ENCODE measurements at places on chromosomes 4 and X.

- DNase-seq: no peak
Observed at GRCh38 chr4:147985376-147985775, 253.5 kb downstream of the ARHGAP10 start.

DNA sequence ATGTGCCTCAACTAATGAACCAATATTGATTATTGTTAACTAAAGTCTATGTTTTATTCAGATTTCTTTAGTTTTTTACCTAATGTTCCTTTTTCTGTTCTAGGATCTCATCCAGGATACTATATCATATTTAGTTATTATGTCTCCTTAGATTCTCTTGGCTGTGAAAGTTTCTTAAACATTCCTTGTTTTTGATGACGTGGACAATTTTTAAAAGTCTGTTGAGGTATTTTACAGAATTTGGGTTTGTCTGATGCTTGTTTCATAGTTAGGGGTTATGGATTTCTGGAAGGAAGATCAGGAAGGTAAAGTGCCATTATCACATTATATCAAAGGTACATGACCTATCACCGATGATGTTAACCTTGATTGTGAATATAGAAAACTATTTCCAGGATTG, 18.2 kb upstream of the MCTS1 start:
- no peak for DNase-seq

- DNase-seq: no peak
Observed at GRCh38 chrX:46715530-46715929, 43.4 kb downstream of the SLC9A7 start.

DNA sequence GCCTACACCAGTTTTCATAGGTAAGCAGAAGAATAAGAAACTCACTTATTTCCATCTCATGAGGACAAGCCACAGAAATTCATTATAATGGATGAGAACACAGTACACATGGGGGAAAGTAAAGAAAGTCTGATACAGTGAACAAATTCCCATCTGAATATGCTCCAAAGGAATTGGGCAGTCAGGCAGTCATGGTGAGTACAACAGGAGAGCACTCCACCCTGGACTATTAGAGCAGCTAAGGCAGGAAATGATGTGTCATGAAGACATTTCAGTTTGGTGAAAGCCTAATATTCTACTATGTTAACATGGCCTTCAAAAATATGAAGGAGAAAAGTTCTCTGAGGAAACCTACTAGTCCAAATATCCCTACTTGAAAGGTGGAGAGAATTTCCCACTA, 92.0 kb upstream of the PRDX4 start:
- DNase-seq: no peak

DNA sequence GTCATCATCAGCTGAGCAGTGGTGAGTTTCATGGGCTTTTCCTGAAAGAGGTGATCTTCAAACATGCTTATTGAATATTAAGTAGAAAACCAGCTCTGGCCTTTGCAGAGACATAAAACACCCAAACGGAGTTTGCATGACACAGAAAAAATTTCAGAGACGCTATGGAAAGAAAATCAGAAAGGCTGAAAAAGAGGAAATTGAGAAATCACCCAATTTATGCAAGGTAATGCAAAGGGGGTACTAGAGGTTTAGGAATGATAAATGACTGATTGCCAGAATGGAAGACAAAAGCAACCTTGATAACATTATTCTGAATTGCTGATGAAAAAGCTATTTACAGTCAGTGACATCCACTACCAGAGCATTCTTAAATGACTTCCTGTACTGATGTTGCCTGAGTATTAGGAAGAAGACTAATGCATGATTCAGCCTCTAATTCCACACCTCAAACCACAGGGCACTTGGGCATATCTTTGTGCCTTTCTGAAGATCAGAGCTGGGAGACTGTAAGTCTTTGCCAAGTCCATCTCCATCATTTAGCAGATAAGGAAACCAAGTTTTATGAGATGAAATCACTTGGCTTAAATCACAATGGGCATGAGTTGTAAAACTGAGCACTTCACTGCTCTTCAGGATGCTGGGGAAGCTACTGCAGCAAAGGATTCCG, 565.7 kb downstream of the PPARGC1A start:
- no peak for DNase-seq

- no peak for DNase-seq
Observed at GRCh38 chr4:123825596-123826291, 429.1 kb downstream of the SPRY1 start.

DNA sequence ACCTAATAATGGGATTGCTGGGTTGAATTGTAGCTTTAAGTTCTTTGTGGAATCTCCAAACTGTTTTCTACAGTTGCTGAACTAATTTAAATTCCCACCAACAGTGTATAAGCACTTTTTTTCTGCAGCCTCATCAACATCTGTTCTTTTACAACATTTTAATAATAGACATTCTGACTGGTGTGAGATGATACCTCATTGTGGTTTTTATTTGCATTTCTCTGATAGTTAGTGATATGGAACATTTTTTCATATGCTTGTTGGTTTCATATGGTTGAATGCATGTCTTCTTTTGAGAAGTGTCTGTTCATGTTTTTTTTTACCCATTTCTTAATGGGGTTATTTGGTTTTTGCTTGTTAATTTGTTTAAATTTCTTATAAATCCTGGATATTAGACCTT, 1718.9 kb downstream of the C4orf33 start:
- DNase-seq: no peak

DNA sequence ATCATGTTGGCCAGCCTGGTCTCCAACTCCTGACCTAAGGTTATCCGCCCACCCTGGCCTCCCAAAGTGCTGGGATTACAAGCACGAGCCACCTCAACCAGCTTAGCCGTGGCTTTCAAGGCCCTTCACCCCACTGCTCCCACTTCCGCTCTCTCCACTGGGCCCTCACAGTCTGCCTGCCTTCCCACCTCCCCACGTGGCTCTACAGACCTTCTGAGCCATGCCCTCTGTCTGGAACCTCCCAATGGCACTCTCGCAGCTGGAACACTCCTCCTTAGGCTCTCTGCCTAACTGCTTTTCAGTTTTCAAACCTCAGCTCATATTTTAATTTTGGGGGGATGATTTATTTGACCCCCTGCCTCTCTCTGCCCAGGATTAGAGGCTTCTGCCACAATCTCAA, 59.3 kb upstream of the SH3RF1 start:
- no peak for DNase-seq

- DNase-seq: no peak
Observed at GRCh38 chr4:63898961-63899360, 510.3 kb downstream of the TECRL start.
